ENCODE measurements at places on chromosomes 7 and 10.

DNA sequence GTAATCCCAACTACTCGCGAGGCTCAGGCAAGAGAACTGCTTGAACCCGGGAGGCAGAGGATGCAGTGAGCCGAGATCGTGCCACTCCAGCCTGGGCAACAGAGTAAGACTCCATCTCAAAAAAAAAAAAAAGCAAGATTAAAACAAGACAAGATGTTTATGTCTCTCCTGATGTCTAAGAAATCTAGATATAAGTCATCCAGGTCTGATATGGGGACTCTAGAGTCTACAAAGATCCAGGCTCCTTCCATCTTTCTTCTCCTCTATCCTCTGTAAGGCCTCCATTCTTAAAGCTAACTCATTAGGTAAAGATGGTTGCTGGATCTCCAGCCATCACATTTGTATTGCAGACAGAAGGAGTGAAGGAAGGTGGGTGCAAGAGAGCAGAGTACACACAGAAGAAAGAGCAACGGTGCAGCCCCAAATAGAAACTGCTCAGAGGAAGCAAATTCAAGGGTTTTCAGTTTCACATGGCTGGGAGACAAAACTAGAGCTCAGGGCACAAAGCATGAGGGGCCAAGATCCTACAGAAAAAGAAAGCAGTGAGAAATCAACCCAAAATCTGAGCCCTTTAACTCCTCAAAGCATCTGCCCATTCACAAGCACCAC lies 57.6 kb downstream of the USP6NL start:
- no peak for DNase-seq

DNA sequence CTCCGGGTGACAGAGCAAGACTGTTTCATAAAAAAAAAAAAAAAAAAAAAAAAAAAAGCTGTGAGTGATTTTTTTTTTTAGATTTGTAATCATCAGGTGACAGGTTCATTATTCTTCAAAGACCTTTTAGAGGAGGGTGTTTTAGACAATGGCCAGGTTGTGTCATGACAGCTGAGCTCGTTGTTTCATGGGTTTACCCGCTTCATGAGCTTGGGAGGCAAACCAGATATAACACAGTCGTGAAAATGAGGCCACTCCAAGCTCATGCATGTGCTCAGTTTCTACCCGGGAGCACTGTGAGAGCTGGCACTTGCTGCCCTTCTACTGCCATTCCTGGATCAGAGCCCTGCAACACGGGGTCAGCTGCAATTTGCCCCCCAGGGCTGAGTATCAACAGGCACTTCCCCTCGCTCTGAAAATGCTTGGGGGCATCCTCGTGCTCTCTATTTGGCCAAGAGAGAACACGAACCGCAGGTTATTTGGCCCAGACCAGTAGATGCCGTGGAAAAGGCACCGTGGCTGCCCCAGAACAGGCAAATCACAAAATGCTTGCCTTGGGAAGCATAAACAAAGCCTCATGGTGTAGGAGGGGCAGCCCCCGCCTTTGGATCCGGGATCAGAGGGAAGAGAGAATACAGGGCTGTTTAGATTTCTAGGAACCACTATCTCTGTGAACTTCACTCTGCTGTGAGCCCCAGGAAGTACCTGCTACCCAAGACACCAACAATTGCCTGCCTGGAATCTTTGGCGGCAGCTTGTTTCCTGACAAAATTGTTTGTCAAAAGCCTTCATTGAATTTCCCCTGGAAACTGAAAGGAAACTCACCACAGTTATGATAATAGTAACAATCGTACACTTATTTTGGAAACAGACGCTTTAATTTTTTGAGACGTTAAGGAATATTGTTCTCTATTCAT lies 371.0 kb downstream of the FRMD4A start:
- DNase-seq: no peak

DNA sequence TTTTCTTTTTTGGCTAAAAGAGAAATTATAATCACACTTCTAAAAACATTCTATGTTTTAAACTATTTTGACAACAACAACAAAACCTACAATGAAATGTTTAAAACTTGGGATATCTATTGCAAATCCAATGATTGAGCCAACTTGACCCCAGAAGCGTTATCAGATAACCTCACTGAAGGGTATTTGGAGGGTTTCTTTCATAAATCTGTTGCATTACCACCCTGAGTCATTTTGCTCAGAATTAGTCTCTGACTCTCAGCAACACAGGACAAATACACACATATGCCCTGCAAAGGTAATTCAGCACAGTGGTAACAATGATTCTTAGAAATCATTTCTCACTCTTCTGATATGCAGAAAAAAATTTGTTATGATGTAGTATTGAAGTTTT lies 2.3 kb upstream of the COL1A2 start:
- no peak for DNase-seq

DNA sequence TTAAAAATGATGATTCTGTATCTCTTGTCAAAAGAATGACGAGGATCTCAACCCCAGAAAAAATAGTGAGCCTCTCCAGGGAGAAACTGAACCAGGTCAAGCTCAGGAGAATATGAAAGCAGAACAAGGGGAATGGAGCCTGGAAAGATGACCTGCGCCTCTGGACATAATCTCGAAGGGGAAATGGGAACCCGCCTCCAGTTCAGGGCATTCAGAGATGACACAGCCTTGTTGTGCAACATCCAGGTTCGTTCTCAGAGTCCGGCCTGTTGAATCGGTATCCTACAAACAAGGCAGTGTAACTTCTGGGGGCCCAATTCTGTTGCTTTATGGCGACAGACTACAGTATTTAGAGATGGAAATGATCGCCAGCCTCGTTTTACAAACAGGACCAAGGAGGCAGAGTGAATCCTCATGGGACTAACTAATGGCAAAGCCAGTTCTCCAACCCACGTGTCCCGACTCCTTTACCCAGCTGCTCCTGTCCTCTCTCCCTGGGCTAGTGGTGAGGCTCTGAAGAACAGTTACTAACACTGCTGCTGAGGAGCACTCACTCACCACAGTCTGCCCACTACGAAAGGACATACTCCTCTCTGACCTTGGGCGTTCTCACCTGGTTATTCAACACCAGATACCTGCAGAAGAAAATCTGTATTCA lies 67.6 kb downstream of the JAZF1 start:
- DNase-seq: no peak

GRCh38 chr7:69598487-69599285 lies 411 bp downstream of the AUTS2 start:
- DNase-seq: no peak

Measured in stimulated activated CD8-positive, alpha-beta memory T cell treated with anti-CD3 and anti-CD28 coated beads, Interleukin-15, amount 100 ng/mL, for 24 hours (primary cell).